ENCODE measurements at places on chromosomes 11 and 22.
A peak's percentile ranks its signal among the peaks of the same experiment; 100 is the strongest.

DNA sequence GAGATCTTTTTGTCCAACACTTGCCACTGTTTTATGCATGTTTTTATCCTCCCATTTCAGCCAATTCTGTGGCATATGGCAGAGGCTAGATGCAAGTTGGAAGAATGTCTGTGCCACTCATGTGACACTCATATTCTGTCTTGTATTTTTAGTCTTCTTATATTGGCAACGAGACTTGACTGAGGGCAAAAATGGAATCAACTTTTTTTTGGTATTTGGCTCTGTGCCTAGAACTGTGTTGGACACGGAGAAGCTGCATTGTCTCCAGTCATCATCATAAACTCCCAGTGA, 1.7 kb upstream of the FZD4 start:
- no peak for DNase-seq

DNA sequence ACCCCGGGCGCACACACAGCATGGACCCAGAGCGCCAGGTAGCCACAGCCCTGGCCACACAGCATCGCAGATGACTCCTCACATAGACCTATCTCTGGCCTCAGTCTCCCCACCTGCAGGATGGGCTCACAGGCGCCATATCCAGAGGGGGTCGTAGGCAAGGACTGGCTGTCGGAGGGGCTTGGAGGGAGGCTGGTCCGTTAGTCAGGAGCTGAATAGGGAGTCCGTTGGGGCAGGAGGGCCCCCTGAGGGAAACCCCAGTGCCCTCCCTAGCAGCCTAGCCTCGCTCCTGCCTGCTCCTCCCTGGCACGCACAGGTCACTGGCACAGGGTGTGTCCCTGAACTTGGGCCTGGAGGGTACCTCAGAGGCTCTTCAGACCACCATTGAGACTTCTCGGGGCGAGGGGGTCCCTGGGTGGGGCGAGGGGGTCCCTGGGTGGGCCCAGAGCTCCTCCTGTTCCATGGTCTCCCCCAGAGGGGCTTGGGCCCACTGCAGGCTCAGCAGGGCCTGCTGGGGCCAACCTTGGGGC, 2.0 kb downstream of the PLXNB2 start:
- no peak for DNase-seq

GRCh38 chr11:94521684-94522083, 9.4 kb downstream of the C11orf97 start:
- no peak for DNase-seq

- DNase-seq, result no peak
Observed at GRCh38 chr11:23974051-23974450, 522.8 kb upstream of the LUZP2 start.

DNA sequence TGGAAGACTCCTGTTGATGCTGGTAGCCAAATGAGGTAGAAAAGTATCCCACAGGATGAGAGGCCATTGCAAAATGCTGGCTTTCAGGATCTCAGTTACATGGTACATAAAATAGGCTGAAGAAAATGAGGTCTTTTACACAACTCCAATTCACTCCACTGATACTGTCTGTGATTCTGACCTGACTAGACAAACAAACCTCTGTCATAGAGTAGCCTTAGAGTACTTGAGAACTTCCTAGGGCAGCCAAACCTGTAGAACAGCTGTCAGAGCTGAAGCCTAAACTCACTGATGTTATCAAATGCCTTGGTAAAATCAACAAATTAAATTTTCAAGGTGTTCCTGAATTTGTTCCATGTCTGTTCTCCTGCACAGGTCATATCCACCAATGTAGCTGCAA, 26.2 kb upstream of the POGLUT3 start:
- DNase-seq, result no peak

DNA sequence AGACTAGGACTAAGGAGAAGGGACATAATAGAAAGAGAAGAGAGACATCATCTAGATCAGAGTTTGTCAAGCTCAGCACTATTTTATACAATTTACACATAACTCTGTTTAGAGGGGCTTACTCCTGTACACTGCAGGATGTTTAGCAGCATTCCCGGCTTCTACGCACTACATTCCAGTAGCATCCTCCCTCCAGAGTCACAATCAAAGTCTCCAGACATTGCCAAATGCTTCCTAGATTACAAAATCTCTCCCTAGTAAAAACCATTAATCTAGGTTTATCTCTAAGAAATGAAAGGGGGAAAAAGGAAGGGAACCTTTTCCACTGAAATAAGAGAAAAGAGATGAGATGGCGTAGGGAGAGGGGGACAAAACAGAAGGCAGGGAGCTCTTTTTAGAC, 4.0 kb downstream of the USP28 start:
- DNase-seq, result no peak

DNA sequence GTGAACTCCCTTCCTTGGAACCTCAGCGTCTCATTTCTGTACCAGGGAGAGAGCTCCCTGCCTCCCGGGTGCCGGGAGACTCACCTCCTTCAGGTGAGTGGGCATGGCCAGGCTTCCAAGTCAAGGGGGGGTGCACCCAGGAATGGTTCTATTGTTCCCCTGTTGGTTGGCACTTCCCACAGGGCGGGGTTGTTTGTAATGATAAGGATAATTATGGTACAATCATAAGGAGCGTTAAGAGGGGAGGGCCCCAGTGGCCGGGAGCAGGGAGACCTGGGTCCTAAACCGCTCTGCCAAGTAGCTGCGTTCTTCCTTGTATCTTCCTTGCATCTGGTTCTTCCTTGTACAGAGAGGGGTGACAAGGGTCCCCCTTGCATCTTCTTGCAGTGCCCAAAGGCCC, 79.1 kb downstream of the LRRC32 start:
- no peak for DNase-seq

GRCh38 chr11:69936771-69937170, 117.6 kb upstream of the FGF3 start:
- DNase-seq, result no peak

GRCh38 chr11:19378814-19379213, 138.1 kb upstream of the E2F8 start:
- no peak for DNase-seq

DNA sequence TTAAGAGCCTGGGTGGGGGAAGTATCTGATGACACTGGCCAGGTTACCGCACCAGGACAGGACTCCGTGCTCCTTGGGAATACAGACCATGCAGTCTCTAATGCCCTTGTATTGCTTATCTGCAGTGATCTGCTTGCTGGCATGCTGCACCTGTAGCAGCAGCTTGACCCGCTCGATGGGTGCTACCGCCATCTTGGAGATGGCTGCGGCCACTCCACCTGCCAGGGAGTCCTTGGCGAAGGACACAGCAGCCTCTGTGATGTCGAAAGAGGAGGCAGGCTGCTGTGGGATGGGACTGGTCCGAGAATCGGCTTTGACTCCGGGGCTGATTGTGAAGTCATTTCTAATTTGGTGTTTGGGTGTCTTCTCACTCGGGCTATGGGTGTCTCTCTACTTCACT, 3.1 kb downstream of the WBP2NL start:
- DNase-seq, result no peak

- no peak for DNase-seq
Observed at GRCh38 chr11:58907780-58908179, 31.5 kb upstream of the GLYATL1 start.

DNA sequence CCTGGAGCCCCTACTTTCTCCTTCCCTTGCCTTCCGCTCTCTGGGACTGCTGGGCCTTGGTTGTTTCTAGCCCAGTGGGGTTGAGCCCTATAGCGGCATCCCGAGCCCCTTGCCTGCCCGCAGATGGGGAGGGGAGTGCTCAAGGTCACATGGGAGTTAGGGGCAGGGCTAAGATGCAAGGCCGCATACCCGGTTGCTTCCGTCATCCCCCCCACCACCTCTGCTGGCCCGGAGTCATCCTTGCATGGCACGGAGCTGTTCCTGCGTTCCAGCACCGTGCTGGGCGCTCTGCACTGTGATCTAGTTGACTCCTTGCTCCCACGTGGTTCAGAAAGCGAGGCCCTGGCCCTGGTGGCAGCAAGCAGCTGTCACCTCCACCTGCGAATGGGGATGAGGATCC, 18.0 kb downstream of the FLRT1 start:
- DNase-seq, result no peak

DNA sequence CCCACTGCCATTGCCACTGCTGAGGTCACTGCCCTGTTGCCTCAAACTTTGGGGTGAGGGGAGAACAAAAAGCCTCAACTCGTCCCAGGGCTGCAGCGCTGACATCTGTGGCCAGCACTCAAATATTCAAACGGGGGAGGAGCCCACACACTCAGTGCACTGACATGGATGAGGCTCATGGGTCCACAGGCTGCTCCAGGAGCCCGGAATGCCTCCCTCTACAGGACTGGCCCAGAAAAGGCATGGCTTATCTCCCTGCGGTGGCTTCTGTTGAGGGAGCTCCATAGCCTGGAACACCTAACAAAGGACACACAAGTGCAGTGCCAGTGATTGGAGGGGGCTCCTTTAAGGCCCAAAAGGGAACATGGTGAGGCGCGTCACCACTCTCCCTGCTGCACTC, 341.1 kb upstream of the LUZP2 start:
- no peak for DNase-seq

GRCh38 chr11:79925570-79925969, 484.7 kb upstream of the TENM4 start:
- DNase-seq, result no peak

- DNase-seq, result peak; percentile 66
Observed at GRCh38 chr11:75583718-75584658, 21.9 kb downstream of the SERPINH1 start.

DNA sequence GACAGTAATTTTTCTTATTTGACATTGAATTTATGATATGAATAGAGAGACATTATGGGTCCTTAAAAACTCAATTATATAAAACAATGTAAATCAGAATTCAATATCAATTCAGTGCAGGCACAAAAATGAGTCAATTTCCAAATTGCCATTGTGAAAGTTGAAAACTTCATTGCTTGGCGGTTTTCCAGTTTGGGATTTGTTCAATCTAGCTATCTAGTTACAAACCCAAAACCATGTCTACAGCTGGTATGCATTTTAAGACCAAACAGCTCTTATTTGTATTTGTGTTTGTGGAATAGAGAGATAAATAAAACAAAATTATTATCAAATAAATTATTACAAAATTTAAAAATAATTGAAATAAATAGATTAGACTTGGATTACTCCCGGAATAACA, 1206.6 kb upstream of the RAG2 start:
- DNase-seq, result no peak

DNA sequence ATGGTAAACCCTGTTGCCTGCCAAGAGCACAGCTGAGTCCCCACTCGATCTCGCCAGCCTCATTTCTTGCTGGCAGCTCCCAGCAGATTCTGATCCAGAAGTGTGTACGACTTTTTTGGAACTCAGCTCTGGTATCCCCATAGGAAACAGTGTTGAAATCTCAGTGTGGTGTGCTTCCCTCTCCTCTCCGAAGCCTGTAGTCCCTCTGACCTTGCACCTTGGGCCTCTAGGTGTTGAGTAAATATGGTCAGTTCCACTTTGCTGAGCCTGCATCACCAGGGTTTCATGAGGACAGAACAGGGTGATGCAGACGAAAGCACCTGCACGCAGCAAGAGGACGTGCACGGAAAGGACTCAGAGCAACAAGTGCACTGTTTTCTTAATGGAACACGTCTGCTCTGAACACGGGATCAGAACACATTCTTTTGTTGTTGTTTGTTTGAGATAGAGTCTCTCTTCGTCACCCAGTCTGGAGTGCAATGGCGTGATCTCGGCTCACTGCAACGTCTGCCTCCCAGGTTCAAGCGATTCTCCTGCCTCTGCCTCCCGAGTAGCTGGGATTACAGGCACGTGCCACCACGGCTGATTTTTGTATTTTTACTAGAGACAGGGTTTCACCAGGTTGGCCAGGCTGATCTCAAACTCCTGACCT, 3.8 kb upstream of the CPT1A start:
- DNase-seq, result no peak

Measured in Peyer's patch (tissue), 4 donors.